GM06990 (cell line): ENCODE measurements at places on chromosomes 4 and X.

GRCh38 chr4:47643845-47644244 is 158.8 kb downstream of the ATP10D start:
- DNase-seq: no peak

DNA sequence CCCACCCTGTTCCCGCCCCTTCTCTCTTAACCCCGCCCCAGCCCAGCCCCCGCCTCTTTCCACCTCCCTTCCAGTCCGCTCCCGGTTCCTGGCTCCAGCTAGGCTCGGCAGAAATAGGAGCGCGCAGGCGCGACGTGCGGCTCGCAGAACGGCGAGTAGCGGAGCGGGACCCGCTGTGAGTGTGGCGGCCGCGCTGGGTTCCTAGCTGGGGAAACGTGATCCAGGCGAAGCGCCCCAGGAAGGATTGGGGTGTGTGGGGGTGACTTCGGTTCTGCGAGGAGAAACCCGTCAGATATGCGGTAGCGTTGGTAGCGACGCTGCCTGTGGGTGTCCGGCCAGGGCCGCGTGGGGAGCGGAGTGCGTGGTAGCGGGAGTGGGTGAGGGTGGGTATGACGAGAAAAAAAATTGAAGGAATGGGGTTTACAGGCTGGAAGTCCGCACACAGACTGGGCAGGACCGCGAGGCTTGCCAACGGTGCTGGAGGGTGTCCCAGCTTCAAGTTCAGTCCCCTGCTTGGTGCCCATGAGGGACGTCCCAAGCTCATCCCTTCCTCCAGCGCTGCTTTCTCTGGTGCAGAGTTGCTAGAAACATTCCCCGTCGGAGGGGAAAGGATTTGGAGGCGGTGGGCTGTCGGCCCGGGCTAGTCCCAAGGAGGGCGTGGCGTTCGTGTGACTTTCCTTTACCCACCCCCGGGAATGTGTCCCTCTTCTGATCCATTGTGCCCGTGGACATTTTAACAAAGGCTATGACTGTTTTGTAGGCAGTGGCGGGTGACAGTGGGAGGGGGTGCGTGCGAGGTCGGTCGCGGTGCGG is at the start of gene PRRG1:
TSS of gene PRRG1 (plus strand) at position 144 of the 813 bp plus-strand sequence. CDS start 56,886 bp downstream, outside the sequence.
- no peak for DNase-seq

GRCh38 chr4:152176627-152177214 is 359.2 kb downstream of the FBXW7 start:
- no peak for DNase-seq

- DNase-seq: no peak
These were observed 943.1 kb downstream of the ARAP2 start for GRCh38 chr4:35300996-35301774.

DNA sequence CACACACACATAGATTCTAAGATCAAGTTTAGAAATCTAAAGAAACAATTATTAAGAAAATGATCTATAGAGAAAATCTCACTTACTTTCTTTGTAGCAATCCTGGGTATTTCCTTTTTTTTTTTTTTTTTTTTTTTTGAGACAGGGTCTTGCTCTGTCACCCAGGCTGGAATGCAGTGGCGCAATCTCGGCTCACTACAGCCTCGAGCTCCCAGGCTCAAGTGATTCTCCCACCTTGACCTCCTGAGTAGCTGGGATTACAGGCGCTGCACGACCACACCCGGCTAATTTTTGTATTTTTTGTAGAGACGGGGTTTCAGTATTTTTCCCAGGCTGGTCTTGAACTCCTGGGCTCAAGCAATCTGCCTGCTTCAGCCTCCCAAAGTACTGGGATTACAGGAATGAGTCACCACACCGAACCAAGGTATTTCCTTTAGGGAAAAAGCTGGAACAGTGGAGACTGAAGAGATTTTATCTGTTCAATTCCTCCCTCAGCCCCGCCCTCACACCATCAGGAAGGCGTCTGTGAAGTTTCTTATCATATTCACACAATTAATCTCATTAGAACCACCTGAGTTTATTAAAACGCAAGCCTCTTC is at the start of gene TRIML2:
TSS of gene TRIML2 (minus strand) at position 447 of the 599 bp plus-strand sequence. CDS start 4,235 bp downstream, outside the sequence.
- no peak for DNase-seq

DNA sequence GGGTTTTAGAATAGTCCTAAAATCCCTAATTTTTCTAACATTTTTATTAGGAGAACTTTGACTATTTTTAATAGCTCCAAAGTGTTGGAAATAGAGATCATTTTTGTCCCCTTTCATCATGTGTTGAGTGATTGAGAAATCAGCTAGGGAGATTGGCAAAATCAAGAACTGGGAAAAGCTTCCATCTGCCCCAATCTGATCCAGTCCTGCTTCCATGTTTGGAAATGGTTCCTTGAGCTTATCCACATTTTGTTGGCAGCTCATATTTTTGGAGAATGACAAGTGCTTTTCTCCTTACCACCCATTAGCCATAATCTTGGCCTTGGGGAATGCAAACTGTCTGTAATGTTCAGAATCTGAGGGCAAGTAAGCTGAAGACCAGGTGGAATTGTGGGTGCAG is 73.9 kb downstream of the SYNPO2 start:
- DNase-seq: no peak

- DNase-seq: no peak
These were observed 109.4 kb upstream of the H2AZ1 start for GRCh38 chr4:100059467-100059866.

GRCh38 chr4:127080141-127080540 is 552.6 kb upstream of the INTU start:
- no peak for DNase-seq

GRCh38 chr4:104966349-104967033 is 180.2 kb upstream of the TET2 start:
- DNase-seq: peak; percentile 77

DNA sequence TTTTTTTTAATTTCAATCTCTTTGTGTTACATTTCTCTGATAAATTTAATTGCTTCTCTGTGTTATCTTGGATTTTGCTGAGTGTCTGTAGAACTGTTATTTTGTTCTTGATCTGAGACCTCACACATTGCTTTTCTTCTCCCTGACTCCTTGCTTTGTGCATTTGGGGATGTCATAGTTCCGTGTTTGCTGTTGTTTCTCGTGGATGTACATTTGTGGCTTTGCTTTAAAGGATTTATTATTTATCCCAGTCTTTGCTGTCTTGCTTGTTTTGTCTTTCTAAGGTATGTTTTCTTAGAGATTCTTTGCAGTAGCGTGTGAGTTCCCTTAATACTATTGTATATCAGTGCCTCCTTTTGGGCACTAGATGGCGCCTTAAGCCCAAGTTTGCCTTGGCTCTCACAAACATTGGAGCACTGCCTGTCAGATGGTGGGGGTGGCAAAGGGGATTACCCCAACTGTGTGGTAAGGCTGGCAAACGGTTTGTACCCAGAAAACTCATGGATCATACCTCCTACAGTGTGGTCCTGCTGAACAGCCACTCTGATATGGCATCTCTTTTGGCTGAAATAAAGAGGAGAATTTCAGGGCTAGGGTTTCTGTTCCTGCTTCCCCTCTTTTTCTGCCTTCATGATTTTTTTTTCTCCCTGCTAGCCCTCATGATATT is 96.4 kb downstream of the PGRMC2 start:
- DNase-seq: peak; percentile 20

DNA sequence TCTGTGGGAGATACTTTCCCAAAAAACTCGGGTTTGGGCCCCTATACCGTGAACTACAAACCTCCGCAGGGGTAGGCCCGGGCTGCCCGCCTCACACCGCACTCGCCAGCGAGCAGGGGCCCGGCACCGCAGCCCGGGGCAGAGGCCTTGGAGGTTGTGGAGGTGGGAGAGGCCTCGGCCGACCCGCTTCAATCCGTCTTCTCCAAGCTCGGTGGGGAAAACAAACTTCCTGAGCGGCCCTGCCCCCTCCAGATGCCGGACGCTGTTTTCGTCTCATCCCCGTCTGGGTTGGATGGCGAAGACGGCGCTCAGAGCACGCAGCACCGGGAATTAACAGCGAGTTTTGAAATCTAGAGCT is 442 bp upstream of the MCUB start:
- no peak for DNase-seq
